Stimulated activated CD8-positive, alpha-beta memory T cell treated with anti-CD3 and anti-CD28 coated beads, Interleukin-2, amount 100 ng/mL, for 1 hour (primary cell): ENCODE measurements at places on chromosomes 11 and 22.

DNA sequence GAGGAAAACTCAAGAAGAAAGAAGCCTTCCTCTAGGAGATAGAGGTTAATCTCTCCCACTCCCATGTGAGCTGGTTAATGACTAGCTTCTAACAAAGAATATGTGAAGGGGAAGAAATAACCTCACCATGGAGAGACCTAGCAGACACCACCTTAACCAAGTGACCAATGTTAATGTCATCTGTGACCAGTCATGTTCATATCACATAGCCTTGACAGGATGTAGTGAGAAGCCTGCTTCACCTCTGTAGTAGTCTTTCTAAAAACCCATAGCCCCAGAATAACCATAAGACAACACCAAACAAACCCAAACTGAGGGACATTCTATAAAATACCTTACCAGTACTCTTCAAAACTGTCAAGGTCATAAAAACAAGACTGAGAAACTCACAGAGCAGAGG, 21.5 kb upstream of the POU2AF1 start:
- DNase-seq, result no peak

DNA sequence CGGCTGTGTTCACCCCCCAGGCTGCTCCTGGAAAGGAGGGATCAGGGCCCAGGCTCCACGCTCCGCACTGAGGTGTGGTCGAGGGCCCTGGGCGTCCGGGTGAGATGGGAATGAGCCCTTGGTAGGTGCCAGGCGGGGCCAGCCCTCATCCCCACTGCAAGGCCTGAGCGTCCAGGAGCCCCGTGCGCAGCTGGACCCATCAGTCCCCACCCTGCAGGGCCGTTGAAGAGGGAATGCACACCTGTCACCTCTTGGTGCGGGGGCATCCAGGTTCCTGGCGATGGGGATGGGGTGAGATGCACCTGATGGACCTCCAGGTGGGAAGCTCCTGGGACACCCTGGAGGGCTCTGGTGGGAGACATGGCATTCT, 72.2 kb downstream of the KCNQ1 start:
- DNase-seq, result no peak

DNA sequence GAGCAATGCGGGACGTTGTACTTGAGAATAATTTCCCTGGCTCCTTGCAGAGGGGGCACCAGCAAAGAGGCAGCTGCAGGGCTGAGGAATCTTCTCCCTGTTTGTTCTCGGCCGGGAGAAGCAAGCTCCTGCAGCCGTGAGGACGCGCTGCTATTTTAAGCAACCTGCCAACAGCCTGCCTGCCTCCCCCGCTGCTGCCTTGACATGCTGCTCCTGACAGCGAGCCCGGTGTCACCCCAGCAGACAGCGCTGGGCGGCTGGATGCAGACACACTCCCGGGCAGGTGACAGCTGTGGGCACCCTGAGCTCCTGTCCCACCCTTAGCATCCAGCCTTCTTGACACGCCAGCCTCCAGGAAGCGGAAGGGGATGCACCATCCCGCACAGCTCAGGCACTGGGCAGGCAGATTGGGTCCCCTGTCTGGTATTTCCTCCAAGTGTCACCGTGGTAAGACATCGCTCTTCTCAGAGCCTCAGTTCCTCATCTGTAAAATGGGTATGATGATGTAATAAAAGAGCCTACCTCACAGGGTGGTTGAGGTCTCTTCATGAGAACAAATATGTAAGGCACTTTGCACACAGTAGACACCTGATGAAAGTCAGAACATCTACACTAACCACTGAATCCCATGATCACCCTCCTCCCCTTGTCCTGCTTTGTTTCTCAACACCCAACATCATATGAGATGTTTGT, 530.6 kb downstream of the MN1 start:
- no peak for DNase-seq

- DNase-seq, result no peak
Measured at GRCh38 chr22:36419912-36420882, 32.4 kb upstream of the MYH9 start.

DNA sequence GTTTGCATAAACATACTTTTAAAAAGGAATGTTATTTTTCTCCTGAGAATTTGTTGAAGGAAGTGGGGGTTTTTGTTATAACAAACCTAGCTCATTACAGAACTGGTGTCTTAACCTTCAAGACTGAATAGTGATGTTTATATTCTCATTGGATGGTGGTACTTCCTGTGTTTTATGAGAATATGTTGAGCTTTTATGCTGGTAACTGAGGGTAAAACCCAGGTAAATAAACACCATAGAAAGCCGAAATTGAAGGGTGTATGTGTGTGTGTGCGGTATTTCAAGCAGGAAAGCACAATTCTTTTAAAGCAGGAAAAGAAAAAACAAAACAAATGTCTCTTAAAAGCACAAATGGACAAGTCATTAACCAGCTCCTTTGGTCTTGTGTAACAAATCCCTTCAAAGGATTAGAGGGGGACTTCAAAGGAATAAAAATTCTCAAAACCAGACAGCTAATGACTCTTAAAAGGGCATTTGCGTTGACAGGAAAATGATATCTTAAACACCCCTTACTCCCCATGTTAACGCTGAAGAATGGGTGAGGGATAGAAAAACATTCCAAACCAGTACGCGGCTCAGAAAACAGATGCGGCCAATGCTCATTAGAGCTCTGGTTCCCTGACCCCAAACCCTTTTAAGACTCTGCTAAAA, 23.8 kb downstream of the LMO2 start:
- DNase-seq, result no peak

GRCh38 chr11:19429108-19429760, 188.5 kb upstream of the E2F8 start:
- DNase-seq, result no peak

DNA sequence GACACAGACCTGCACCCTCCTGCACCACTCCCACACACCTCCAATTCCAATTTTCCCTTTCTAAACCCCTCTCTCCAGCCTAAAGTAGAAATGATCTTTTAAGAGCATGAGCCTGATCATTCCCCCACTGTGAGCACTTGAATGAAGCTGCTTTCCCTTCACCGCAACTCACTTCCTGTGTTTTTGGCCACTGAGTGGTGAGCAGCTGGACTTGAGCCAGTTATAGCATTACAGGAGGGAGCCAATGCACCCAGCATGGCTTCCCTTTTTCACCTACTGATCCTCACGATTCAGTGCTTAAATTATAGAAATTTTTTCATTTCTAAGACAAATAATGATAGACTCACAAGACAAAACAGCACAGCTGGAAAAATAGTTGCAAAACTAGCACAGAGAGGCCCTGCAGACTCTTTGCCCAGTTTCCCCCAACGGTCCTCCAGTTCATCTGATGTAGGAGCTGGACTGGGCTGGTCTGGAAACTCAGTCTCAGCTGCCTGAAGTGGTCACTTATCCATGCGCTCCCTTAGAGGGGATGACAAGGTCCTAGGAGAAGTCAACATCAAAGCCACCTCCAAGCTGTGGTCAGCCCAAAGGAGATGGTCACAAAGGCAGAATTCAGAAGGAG, 9.7 kb upstream of the APOL4 start:
- DNase-seq, result no peak

DNA sequence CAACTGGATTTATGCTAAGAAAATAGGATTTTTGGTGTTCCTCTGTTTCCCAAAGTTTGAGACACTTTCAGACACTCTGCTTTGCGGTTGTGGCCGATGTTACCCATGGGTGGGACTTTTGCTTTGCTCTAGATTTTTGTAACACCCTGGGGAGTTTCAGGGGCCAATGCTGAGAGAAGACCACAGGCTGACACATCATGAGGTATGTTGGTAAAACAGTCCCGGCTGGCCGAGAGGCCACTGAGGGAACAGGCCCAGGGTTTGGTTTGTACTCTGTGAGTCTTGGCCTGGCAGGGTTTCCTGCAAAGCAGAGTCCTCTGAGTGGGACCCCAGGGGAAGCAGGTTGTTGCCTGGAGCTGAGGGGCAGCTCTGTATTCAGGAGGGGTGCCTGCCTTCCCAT, 78.5 kb upstream of the PITPNB start:
- DNase-seq, result no peak

GRCh38 chr11:120695939-120696338, 184.4 kb downstream of the GRIK4 start:
- DNase-seq, result no peak

DNA sequence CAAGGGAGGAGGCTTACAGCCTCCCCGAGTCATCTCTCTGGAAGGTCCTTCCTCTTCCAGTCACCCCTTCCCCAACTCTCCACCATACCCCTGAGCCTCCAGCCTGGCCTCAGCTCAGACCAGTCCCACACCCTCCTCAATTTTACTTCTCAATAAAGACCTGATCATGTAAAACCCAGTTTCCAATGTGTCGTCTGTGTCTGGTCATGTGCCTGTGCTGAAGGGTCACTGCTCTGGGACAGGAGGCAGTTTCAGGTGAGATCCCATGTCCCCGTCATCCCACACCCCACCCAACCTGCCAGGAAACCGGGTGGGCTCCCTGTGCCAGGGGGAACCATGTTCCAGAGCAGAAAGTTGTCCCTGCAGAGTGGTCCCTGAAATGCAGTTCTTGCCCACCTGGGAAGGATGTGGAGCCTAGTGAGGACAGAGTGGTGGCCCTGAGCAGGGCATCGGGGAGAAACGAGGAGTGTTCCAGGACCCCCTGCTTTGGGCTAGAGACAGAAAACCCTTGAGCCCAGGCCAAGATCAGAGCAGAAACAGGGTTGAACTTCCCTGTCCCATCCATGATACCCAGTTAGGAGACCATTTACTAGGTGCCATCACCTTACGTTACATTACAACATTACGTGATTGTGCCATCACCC, 19.4 kb downstream of the IGLL5 start:
- no peak for DNase-seq

GRCh38 chr11:34651551-34651950, 30.7 kb downstream of the EHF start:
- DNase-seq, result no peak
